ENCODE measurements at places on chromosomes 5 and 9.

DNA sequence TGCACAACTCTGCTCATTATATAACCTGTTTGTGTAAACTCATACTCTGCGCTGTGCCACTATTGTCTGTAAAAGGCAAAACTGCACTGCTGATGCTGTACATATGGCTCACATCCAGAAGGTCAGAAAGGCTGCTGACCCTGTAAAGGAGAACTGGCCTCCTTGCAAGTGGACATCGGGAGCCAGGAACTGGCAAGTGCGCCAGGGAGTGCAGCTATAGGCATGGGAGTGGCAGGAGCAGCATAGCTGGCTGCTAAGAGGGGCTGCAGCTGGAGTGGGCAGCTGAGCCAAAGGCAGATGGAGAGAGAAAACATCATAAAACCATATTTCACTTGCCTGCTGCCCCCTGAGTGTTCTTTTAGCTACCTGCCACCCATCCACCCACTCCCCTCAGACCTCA lies 2183.4 kb upstream of the ACO1 start:
- no peak for DNase-seq

DNA sequence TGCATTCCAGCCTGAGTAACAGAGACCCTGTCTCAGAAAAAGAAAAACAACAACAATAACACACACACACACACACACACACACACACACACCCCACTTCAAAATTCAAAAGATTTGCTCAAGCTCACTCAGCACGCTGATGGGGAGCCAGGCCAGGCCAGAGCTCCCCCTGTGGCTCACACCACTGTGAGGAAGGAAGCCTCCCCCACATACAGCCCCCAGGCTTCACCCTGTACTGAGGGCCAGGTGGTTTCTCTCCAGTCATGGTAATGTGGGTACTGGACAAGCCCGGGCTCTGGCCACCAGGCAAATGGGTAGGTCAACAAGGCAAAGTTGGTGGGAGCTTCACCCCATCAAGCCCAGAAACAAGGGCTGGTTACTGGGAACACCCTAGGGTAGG lies 19.0 kb downstream of the ATOX1 start:
- DNase-seq, result no peak

DNA sequence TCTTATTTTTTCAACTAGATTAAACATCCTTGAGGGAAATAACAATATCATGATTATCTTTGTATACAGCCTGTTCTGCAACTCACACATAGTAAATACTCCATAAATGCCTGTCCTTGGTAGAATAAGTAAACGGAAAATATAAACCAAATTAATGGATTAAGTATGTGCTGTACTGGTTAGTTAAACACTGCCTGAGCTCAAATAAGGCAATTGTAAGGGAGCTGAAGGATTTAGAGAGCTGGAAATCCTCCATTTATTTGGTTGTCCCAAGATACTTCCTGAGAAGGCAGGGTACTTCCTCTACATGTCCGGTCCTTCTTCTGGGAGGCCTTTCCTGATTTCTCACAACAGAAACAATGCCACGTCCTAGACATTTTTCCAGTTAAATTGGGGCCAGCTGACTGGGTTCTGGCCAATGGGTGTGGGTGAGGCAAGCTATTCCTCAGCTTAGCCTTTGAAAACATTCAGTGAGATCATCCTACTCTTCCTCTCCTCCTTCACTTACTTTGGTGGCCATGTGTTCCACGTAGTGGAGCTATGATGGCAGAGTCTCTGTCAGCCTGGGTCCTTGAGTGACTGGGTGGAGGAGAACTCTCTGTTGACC lies 8.5 kb upstream of the C1QTNF3 start:
- no peak for DNase-seq

DNA sequence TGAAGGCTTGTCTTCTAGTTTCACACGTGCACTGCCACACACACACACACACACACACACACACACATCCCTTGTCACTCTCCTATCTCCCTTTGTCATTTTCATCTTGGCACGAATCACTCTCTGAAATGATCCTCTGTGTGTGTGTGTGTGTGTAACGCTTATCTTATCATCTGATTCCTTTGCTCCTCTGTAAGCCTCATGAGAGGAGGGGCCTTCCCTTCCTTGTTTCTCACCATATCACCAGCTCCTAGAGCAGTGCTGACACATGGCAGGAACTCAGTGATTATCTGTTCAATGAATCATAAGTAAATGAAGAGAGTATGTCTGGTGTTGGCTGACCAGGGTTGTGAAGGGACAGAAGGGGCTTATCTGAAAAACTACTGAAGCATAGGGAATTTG lies 53.3 kb downstream of the PDE4D start:
- no peak for DNase-seq

DNA sequence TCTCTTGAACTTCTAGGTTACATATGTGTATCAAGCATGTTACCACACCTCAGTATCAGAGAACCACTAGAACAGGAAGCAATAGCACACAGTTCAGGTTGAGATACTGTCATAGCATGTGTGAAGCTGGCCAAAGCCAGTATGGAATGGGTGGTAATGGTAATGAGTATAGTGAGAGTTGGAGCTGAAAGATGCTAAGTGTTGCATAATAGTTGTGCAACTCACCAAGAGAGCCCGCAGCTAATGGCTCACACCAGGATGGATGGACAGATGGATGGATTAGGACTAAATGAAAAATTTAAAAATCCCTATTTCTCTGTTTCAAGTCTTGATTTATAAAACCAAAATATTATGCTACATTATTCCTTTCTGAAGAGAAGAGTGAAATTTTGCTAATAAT lies 53.4 kb upstream of the KCNN2 start:
- DNase-seq, result no peak

All from femur (tissue), 1 donor.